ENCODE measurements at places on chromosomes 5 and 9. TPM values are rescaled to one million over a fixed set of nuclear protein-coding genes. Genes with fewer than 3 reads are reported as not detected.

Gene GLRA1
- not detected for total RNA-seq

Gene PCA3
- total RNA-seq = not detected

Gene TMEFF1
- total RNA-seq = 0.78 TPM

Gene VCAN
- total RNA-seq = not detected

Gene ARSI
- not detected for total RNA-seq

Gene IL31RA
- total RNA-seq = not detected

Gene SLC25A2
- not detected for total RNA-seq

Gene PAEP
- total RNA-seq = not detected

Gene POU5F2
- total RNA-seq = 0.45 TPM

Gene SMIM33
- not detected for total RNA-seq

Measured in activated CD8-positive, alpha-beta T cell treated with anti-CD3 and anti-CD28 coated beads for 36 hours (primary cell).